IMR-90 (cell line): ENCODE measurements at places on chromosomes 16 and 17. TPM values are rescaled to one million over a fixed set of nuclear protein-coding genes. Genes with fewer than 3 reads are reported as not detected.

Gene TLCD1
- total RNA-seq, result 3.6 and 3.9 TPM in 2 replicates

Gene BRD7
- 29.9 and 38.9 TPM in 2 replicates for total RNA-seq

DNA sequence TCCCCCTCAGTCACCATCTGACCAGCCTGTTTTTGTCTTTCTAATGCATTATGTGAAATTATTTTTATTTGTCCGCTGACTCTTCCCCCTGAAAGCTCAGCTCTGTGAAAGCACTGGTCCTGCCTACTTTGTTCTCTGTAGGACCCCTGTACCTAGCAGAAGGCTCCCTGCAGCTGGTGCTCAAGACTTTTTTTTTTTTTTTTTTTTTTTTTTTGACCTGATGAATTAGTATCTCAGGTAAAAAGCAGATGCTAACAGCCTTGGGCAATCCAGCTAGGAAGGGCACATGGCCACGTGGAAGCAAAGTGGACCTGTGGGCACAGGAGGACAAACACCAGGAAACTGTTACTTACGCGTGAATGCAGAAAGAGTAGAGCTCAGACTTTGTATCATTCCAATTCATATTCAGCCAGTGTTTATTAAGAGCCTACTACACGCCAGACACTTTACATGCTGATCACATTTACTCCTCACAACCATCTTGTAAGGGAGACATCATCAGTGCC, 629 bp upstream of the UNC119 start:
- DNase-seq, result no peak

- DNase-seq, result peak; percentile 20
These were observed 20.8 kb downstream of the GGA3 start for GRCh38 chr17:75240394-75241142.

DNA sequence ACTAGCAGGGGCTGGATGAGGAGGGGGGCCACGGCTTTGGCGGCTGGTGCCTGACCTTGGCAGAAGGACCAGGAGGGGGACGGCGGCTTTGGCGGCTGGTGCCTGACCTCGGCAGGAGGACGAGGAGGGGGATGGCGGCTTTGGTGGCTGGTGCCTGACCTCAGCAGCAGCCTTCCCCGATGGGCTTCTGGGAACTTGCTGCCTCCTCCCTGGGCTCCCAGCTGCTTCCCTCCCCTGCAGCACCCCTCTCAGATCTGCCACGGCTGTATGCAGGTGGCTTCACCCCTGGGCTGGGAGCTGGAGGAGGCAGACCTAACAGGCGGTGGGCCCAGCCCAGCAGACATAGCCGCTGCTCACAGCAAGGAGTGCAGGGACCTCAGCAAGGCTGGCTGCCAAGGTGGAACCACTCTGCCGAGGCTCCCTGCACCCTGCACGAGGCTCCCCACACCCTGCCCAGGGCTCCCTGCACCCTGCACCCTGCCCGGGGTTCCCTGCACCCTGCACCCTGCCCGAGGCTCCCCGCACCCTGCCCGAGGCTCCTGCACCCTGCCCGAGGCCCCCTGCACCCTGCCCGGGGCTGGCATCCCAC, 38.4 kb upstream of the CBFA2T3 start:
- DNase-seq, result no peak

DNA sequence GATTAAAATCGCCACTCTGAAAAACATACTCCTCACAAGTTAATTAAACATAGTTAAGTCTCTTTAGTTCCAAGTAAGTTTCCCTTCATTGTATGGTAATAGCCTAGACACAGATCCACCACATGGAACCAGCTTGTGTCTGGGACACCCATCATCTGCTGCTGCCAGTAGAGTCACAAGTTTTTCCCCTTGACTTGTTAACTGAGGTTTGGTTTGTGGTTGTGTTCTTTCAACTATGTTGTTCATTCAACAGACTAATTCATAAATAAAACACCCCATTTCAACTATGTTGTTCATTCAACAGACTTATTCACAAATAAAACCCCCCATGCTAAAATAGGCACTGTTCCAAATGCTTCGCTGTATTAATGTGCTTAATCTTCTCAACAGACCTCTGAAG, 24.4 kb downstream of the YWHAE start:
- DNase-seq, result no peak

- no peak for DNase-seq
These were observed 136.9 kb downstream of the GRIN2A start for GRCh38 chr16:10045291-10045775.

DNA sequence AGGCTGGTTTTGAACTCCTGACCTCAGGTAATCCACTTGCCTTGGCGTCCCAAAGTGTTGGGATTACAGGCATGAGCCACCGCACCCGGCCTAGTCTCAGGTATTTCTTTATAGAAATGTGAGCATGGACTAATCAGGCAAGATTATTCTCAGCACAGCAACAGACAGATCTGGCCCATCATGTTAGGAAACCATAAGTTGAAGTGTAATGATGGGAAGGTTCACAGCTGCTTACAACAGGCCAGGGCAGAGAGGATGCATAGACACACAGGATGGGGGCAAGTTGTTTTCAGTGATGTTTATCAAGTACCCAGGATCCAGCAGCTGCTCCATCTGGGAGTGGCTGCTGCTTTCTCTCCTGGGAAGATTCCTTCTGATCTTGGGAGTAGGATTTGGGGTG, 16.6 kb upstream of the NOS2 start:
- DNase-seq, result no peak

DNA sequence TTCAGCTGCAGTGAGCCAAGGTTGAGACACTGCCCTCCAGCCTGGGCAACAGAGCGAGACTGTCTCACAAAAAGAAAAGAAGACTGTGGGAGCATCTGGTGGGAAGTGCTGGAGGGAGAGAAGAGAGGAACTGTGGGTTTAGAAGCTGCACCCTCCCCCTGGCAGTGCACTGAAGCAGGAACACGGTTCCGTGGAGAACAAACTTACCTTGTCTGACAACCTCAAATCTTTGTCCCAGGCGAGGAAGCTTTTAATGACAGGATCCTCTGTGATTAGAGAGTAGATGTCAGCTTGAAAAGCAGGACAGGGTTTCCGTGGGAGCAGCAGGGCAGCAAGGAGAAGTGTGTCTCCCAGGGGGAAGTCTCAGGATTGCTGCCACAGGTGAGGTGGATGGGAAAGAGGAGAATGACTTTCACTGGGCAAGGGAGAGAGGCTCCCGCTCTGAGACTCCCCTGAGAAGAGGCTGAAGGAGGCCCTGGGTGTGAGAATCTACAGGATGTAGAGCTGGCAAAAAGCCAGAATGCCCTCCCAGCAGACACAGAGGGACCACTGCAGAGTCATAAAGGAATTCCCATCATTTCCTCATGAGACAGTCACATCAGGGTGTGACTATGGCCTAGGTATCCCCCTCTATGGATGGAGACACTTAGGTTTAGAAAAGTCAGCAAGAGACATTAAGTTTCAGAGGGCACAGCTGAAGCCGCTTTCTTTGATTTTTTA, 22.9 kb downstream of the PRR11 start:
- DNase-seq, result no peak

DNA sequence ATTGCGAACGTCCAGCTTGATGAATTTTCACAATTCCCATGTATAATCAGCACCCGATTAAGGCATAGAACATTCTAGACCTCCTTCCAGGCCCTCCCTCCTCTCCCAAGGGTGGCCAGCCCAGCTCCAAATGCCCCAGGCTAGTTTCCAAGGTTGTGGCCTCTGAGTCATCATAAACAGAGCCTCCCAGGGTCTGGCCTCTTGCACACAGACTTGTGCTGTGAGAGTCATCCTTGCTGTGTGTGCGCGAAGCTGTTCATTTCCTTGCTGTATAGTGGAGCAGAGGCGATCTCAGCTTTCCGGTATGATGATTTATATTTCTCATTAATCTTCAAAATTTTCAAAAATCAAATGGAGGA, 20.5 kb upstream of the JPH3 start:
- peak; percentile 98 for DNase-seq

DNA sequence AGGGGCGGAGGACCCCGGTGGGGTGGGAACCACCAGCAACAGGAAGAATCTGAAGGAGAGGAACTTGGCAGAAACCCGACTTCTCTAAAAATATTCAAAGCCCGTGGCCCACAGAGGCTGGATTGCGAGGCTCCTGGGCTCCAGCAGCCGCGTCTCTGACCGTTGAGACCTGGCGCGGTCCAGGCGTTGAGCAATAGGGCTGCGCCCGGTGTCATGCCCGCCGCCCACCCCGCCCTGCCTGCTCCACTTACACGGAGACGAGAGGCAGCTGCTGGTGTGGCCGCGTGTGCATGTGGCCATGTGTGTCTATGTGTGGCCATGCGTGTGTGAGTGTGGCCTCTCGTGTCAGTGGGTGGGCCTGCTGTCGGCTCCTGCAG, 83.6 kb downstream of the IRF8 start:
- DNase-seq, result no peak

- peak; percentile 44 for DNase-seq
These were observed 20.4 kb upstream of the WDR45B start for GRCh38 chr17:82668631-82669099.

DNA sequence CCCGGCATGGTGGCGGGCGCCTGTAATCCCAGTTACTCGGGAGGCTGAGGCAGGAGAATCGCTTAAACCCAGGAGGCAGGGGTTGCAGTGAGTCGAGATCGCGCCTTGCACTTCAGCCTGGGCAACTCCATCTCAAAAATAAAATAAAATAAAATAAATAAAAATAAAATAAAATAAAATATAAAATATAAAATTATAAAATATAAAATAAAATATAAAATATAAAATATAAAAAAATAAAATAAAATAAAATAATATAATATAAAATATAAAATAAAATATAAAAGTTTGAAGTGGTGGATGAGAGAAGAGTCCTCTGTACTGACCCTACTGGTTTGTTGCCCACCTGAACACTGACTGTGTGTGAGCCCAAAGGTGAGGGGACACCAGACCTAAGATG, 15.2 kb downstream of the CCDC42 start:
- no peak for DNase-seq

GRCh38 chr17:39335704-39336223, 65.7 kb downstream of the FBXL20 start:
- no peak for DNase-seq
